NCI-H2029 treated with DMSO at 0.1 percent for 48 hours (cell line): ENCODE measurements at places on chromosomes 16 and 17.

- DNase-seq = no peak
Measured at GRCh38 chr16:88430185-88430523, 22.9 kb upstream of the ZFPM1 start.

DNA sequence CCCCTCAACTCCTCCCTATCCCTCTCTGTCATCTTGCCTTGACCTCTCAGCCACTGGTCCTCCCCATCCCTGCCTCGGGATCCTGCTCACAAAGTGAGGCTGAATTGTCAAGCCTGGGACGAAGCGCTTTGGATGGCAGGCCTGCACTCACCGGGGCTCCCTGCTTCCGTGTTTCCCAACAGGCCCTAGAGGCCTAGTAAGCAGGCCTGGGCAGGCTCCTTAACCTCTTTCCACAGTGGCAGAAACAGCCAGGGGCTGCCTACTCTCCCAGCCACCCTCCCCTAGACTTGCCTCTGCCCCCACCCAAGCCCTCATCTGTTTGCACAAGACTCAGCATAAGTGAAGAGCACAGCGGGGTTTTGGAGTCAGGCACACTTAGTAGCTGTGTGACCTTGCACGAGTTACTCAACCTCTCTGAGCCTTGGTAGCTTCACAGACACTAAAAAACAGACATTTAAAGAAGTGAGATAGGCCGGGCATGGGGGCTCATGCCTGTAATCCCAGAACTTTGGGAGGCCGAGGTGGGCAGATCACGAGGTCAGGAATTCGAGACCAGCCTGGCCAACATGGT, 5.0 kb upstream of the FADS6 start:
- DNase-seq = no peak

DNA sequence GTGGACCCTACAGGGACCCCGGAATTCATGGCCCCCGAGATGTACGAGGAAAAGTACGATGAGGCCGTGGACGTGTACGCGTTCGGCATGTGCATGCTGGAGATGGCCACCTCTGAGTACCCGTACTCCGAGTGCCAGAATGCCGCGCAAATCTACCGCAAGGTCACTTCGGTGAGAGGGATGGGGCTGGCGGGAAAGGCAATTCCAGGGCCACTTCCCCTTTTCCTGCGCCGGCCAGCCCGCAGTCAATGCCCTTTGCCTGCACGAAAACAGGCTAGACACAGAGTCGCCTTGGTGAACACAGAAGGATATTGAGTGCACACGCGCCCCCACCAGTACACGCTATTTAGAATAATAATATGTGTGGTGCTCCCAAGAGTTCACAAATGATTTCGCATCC, 4.0 kb downstream of the WNK4 start:
- no peak for DNase-seq

DNA sequence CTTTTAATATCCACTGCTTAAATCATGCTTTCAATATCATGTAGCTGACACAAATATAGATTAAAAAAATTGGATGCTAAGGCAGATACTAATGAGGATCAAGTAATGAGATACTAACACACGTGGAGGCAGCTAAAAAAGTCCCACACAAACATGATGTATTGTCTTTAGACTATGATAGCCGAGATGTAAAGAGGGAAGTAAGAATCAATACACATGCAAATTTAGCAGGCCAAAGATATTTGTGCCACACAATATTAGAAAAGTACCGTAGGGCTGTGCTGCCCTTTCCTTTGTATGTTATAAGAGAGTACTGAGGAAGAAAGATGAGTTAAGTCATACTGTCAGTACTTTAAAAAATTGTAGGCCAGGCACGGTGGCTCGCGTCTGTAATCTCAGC, 51.4 kb upstream of the STAC2 start:
- DNase-seq = no peak

GRCh38 chr16:85569039-85569614, 44.0 kb upstream of the GSE1 start:
- DNase-seq = no peak

DNA sequence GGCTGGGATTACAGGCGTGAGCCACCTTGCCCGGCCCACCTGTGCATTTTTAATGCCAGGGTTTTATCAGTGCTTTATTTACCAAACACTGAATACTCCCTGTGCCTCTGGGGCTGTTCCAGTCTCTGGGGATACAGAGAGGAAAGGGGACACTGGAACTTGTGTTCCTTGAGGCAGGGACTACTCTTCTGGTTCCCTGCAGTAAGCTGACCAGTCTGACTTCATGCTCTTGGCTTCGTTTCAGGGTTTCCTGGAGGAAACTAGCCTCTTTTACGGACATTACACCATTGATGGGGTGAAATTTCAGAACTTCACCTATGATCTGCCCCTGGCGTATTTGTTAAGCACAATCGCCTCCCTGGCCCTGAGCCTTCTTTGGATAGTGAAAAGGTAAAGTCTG, 37.4 kb upstream of the COQ7 start:
- no peak for DNase-seq

DNA sequence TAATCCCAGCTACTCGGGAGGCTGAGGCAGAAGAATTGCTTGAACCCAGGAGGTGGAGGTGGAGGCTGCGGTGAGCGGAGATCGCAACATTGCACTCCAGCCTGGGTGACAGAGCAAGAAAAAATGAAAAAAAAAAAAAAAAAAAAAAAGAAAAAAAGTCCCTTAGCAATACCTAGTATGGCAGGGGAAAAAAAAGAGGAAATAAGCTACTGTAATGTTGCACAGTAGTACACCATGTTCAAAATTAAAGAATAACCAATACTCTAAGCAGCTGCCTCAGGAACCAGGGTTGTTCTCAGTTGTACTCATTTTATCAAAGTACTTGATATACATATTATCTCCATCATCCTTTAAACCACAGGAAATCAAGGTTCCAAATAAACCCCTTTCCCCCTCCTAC, 17.3 kb upstream of the TXNDC11 start:
- no peak for DNase-seq

DNA sequence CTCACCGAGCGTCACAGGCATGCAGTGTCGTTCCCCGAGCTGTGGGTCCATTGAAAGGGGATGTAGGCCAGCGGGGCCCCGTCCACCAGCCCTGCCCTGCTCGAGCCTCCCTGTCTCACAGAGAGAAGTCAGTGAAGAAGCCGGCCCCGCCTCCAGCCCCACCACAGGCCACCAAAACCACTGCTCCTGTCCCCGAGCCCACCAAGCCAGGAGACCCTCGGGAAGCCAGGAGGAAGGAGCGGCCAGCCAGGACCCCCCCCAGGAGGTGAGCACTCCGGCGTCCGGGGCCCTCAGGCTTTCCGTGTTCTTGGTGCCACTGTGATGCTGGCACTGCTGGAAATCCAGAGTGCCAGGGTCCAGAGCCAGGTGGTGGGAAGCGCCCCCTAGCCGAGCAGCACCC, 13.9 kb upstream of the IL17C start:
- DNase-seq = no peak

GRCh38 chr17:2044263-2044894, 2.6 kb downstream of the OVCA2 start:
- DNase-seq = no peak

- no peak for DNase-seq
Measured at GRCh38 chr16:56851671-56852400, 13.2 kb upstream of the SLC12A3 start.

DNA sequence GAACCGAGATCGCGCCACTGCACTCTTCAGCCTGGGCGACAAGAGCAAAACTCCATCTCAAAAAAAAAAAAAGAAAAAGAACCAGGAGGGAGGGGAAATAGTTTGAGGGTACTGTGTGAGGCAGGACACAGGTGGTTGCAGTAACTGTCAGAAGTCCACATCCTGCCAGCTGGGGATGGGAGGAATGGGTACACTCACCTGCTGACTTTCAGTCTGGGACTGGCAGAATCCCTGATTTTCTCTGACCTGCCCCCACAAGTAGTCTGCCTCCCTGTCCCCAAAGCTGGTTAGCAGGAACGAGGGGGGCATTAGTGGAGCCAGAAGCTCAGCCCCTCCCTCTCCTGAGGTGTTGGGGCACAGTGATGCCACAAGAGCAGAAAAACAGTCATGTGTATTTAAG, 7.1 kb upstream of the ARL5C start:
- no peak for DNase-seq

GRCh38 chr17:47745037-47745380, 12.0 kb downstream of the TBX21 start:
- DNase-seq = no peak

DNA sequence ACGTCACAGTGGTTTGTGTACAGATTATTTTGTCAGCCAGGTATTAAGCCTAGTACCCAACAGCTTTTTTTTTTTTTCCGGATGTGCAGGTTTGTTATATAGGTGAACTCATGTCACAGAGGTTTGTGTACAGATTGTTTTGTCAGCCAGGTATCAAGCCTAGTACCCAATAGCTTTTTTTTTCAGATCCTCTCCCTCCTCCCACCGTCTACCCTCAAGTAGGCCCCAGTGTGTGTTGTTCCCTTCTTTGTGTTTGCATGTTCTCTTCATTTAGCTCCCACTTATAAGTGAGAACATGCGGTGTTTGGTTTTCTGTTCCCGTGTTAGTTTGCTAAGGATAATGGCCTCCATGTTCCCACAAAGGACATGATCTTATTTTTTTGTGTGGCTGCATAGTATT, 19.9 kb downstream of the RPTOR start:
- DNase-seq = peak; percentile 29

DNA sequence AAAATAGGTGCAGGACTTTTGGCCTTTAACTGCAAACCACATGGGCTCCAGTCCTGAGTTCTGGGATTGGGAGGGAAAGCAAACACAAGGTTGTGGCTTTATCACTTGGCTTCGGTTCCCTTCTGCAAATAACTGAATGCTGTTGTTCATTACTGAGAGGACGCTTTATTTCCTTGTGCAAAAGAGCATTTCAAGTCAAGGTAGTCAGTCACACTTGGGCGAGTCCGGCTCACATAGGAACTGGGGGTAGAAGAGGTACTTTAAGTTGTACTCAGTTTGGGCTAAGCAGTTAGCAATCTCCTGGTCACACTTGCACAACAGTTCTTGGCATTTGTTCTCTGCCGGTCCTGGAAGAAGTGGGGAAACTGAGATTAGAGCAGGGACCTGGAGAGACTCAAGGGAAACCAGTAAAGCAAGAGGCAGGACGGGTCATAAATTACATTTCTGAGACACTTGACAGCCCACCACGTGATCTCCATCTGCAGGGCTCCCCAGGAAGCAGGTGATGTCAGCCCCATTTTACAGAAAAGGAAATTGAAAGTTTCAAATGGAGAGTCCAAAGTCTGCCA, 21.6 kb downstream of the PLA2G10 start:
- DNase-seq = peak; percentile 69

- no peak for DNase-seq
Measured at GRCh38 chr17:76630151-76630550, 13.4 kb downstream of the ST6GALNAC1 start.
